Endothelial cell of umbilical vein (primary cell): ENCODE measurements at places on chromosomes 3 and 15. TPM values are rescaled to one million over a fixed set of nuclear protein-coding genes. Genes with fewer than 3 reads are reported as not detected.

- no peaks in the 10 kb centered on the region for H3K27me3 ChIP-seq
- H3K4me3 ChIP-seq: no peak overlapping the region
- H3K27ac ChIP-seq: no peak overlapping the region
- peaks cover 9% of the 10 kb centered on the region for H3K4me1 ChIP-seq
- DNase-seq: no peak
- H3K36me3 ChIP-seq: no peaks in the 10 kb centered on the region
Observed at GRCh38 chr15:39886418-39886817, 33.6 kb downstream of the GPR176 start.

GRCh38 chr15:31412824-31413223 is 86.2 kb downstream of the KLF13 start:
- DNase-seq: no peak
- H3K4me3 ChIP-seq: no peak overlapping the region
- H3K4me1 ChIP-seq: no peaks in the 10 kb centered on the region
- no peak overlapping the region for H3K27ac ChIP-seq
- H3K36me3 ChIP-seq: no peaks in the 10 kb centered on the region

GRCh38 chr3:136712941-136713340 is 39.2 kb downstream of the STAG1 start:
- no peak overlapping the region for H3K4me3 ChIP-seq
- no peaks in the 10 kb centered on the region for H3K4me1 ChIP-seq
- H3K27me3 ChIP-seq: no peaks in the 10 kb centered on the region
- no peak overlapping the region for H3K27ac ChIP-seq
- H3K36me3 ChIP-seq: no peaks in the 10 kb centered on the region

DNA sequence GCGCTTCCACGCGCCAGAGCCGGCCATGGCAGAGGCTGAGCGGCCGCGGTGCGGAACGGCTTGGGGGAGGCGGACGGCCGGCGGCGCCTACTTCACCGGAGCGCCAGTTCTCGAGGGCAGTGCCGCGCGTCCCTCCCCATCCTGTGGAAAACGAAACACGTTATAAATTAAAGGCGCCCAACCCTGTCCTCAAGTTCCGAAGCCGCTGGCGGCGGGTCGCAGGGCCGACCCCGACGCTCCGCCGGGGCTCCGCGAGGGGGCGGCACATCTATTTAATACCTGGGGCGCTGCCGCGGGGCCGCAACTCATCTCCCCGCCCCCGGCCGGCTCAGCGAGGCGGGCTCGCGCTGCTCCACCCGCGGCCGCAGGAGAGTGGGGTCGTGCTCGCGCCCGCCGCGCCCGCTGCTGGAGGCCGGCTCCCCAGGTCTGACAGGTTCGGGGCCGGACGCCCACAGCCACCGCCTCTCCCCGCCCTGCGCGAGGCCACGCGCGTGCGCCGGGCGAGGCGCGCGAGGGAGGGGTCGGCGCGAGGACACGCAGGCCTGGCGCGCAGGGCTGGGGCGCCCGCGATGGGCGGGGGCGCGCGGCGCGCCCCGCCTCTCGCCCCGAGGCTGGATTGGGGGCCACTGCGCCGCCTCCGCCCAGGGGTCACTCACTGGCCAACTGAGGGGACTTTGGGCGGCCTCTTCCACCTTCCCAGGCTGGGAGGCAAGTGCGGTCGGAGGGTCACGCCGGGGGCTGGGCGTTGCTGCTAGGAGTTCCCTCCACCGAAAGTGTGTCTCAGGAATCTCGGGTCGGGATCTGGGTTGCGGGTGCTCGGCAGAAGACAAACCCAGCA is at the start of gene SLC30A4:
Gene SLC30A4 (minus strand): TSS at position 428 of the 838 bp plus-strand sequence. CDS start 401 bp downstream, at position 27.
- peak; percentile 68 for DNase-seq
- peak within 1 kb of the TSS; percentile 60 for H3K4me3 ChIP-seq
- peaks cover 3% of the 10 kb centered on the region for H3K27me3 ChIP-seq
- peaks cover 9% of the 10 kb centered on the region for H3K4me1 ChIP-seq
- no peaks in the 10 kb centered on the region for H3K36me3 ChIP-seq

DNA sequence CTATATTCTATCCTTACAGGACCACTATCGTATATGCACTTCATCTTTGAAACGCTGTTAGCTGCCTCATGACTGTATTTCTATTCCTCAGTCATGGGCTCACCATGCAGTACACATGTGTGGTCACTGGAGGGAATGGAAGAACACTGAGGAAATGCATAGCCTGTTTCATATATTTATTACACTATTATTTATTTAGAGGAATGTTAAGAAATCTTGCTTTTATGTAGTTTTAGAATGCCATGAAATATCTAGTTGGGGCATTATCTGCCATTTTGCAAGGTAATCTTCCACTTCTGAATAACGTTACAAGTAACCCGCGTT is 155.7 kb downstream of the IGF1R start:
- DNase-seq: no peak
- no peak overlapping the region for H3K27ac ChIP-seq
- H3K27me3 ChIP-seq: no peaks in the 10 kb centered on the region
- H3K36me3 ChIP-seq: no peaks in the 10 kb centered on the region
- H3K4me1 ChIP-seq: peaks cover 39% of the 10 kb centered on the region

DNA sequence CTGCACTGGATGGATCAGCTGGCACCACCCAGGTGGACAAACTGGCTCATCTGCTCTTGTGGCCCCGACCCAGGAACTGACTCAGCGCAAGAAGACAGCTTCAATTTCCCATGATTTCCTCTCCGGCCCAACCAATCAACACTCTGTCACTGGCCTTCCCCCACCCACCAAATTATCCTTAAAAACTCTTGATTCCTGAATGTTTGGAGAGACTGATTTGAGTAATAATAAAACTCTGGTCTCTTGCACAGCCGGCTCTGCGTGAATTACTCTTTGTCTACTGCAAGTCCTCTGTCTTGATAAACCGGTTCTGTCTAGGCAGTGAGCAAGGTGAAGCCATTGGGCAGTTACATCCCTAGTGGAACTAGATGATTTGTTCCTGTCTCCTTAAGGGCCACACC is 16.1 kb downstream of the BDH1 start:
- H3K4me1 ChIP-seq: no peaks in the 10 kb centered on the region
- H3K27ac ChIP-seq: no peak overlapping the region
- no peak overlapping the region for H3K4me3 ChIP-seq
- no peak for DNase-seq
- no peaks in the 10 kb centered on the region for H3K36me3 ChIP-seq

DNA sequence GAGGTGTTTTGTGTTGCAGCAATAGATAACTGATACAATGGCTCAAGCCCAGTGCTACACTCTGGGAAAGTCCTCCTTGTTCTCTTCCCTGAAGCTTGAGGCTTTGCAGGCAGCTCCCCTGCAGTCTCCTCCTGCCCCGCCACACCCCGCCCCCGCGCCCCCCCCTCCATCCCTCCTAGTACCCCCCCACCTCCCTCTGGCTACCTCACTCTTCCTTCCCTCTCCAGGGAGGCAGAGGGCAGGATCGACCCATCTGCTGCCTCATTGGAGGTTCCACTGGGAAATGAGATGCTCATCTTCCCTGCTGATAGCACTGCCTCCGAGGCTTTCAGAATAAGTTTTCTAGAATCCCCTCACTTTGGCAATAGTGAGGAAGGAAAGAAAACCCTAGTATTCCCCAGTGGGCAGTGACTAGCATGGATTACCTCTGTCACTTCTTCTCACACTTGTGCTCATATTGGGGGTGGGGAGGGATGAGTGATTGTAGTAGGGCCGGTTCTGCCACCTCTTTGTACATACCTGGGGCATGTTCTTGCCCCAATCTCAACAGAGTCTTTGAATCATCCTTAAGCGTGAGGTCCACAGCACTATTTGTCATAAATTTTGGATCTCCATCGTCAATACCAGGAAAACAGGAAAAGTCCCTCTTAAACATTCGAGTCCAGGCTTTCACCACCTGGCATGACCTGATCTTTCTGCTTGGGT is 16.3 kb upstream of the RAB7A start:
- no peak for DNase-seq
- no peaks in the 10 kb centered on the region for H3K4me1 ChIP-seq
- no peak overlapping the region for H3K27ac ChIP-seq
- H3K27me3 ChIP-seq: peaks cover 8% of the 10 kb centered on the region

- H3K36me3 ChIP-seq: no peaks in the 10 kb centered on the region
- no peak overlapping the region for H3K4me3 ChIP-seq
- no peak overlapping the region for H3K27ac ChIP-seq
Observed at GRCh38 chr15:49423901-49424550, 984 bp downstream of the FGF7 start.

DNA sequence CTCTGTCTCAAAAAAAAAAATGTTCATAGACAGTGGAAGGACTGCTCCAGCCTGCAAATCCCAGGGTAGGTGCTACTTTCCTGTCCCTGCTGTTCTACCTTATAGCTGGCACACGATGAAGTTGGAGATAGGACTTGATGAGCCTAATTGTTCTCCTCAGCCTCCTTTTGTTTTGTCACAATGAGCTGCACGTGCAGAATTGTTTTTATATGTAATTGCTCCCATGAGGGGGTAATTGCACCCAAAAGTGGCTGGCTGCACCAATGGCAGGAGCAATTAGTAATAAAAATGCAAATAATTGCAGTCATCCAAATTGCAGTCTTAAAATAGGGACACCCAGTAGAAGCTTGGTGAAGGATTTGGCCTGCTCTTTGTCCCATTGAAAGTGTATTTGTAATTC is 63.0 kb upstream of the PFN2 start:
- H3K27me3 ChIP-seq: peaks cover 4% of the 10 kb centered on the region
- H3K4me3 ChIP-seq: no peak overlapping the region
- no peak for DNase-seq
- no peak overlapping the region for H3K27ac ChIP-seq
- no peaks in the 10 kb centered on the region for H3K36me3 ChIP-seq

DNA sequence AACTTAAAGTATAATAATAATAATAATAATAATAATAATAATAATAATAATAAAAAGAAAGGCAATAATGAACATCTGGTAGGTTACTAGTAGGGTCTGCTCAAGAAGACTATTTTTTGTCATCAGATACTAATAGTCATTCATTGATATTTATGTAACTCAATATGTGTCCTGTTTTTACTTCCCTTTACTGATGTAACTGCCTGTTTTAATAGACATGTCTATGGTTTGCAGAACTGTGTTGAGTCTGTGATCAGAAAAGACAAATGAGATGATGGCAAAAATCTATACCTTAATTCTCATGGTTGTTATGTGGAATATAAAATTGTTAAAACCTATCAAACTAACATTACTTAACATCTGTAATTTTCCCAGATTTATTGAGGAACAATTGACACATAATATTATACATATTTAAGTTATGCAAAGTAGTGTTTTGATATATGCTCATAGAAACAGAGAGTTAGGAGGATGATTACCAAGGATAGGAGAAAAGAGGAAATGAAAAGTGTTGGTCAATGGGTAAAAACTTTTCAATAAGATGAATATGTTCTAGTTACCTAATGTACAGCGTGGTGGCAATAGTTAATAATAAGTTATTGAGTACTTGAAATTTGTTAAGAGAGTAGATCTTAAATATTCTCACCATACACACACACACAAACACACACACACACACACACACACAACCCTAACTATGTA is 699.4 kb downstream of the ZPLD1 start:
- DNase-seq: no peak
- H3K4me1 ChIP-seq: no peaks in the 10 kb centered on the region
- no peak overlapping the region for H3K4me3 ChIP-seq
- no peaks in the 10 kb centered on the region for H3K36me3 ChIP-seq
- H3K27me3 ChIP-seq: no peaks in the 10 kb centered on the region

DNA sequence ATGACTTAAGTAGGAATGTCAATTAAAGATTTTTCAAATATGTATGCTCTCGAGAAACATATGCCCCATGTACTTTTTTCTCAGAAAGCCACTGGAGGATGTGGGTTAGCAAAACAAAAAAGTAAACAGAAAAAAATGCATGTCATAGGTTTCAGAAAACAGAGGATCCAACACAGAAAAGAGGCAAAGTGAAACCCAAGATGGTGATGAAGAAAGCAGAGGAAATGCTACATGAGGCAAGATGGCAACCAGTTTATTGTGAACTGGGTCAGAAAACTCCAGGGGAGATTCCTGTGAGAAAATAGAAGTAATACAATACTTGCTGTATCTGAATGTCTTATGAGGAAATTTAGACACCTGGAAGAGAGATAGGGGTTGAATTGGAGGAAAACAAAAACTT is 30.8 kb upstream of the EOMES start:
- no peaks in the 10 kb centered on the region for H3K27me3 ChIP-seq
- no peak overlapping the region for H3K27ac ChIP-seq
- H3K4me3 ChIP-seq: no peak overlapping the region
- H3K4me1 ChIP-seq: no peaks in the 10 kb centered on the region
- no peaks in the 10 kb centered on the region for H3K36me3 ChIP-seq

- no peaks in the 10 kb centered on the region for H3K4me1 ChIP-seq
- no peak for DNase-seq
- no peaks in the 10 kb centered on the region for H3K27me3 ChIP-seq
- H3K36me3 ChIP-seq: no peaks in the 10 kb centered on the region
Observed at GRCh38 chr3:94394885-94395284, 332.0 kb downstream of the NSUN3 start.

DNA sequence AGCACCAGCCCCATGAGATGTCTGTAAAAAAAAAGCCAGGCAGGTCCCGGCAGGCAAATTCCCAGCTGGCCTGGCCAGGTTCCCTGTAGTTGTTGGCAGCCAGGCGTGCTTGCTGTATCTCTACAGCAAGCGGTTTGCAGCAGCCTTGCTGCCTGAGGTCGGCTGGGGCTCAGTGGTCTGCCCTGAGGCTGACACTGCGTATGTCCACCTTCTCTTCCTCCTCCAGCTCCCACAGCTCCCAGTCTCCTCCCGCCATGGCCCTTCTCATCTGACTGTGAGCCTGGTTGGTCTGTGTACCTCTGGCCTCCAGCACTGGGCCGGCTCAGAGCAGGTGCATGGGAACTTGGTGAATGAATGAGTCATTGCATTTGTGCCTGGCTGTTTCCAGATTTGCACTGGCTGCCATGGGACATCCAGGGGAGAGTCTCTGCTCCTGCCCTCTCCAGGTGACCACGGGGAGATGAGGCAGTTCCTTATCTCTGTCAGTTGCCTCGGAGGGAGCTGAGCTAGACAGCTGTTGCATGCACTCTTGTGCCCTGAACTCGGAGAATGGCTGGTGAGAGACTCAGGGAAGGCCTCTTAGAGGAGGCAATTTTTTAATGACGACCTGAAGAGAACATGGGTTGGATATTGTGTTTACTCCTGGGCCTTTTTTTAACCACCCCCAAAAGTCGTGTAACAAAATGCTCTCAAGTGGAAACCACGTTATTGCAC is 43.0 kb downstream of the SPSB4 start:
- no peaks in the 10 kb centered on the region for H3K27me3 ChIP-seq
- H3K27ac ChIP-seq: no peak overlapping the region
- H3K4me3 ChIP-seq: no peak overlapping the region
- no peak for DNase-seq

- H3K36me3 ChIP-seq: no peaks in the 10 kb centered on the region
- H3K27me3 ChIP-seq: no peaks in the 10 kb centered on the region
- no peaks in the 10 kb centered on the region for H3K4me1 ChIP-seq
Observed at GRCh38 chr3:153334558-153334957, 172.5 kb downstream of the RAP2B start.

CAMK2N2 gene
- not detected in 2 replicates for total RNA-seq

FEZF2 gene
- not detected in 2 replicates for total RNA-seq

PLSCR2 gene
- total RNA-seq: not detected in 2 replicates

UROC1 gene
- not detected in 2 replicates for total RNA-seq

C2CD4B gene
- total RNA-seq: 28.4 and 31.7 TPM in 2 replicates
